Right renal cortex interstitium (tissue), 3 donors: ENCODE measurements at places on chromosomes 16 and 17. TPM values are rescaled to one million over a fixed set of nuclear protein-coding genes. Genes with fewer than 3 reads are reported as not detected.

Gene NPIPA2
- not detected for polyA plus RNA-seq

DNA sequence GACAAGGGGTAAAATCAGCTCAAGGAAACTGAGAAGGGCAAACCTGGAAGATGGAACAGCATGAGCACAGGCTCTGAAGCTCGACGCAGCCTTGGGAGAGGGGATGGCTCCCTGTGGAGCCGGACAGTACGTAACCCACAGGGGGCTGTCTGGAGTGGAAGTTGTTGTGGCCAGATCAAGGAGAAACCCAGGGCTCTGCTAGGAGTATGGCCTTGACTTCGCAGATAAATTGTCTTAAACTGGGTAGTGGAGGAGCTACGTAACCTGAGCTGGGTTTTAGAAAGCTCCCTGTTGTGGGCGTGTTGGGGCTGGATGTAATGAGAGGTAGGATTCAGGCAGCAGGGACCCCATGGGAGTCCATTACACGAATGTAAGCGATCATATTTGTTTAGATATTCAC lies 25.5 kb upstream of the AXIN2 start:
- DNase-seq, result no peak

DNA sequence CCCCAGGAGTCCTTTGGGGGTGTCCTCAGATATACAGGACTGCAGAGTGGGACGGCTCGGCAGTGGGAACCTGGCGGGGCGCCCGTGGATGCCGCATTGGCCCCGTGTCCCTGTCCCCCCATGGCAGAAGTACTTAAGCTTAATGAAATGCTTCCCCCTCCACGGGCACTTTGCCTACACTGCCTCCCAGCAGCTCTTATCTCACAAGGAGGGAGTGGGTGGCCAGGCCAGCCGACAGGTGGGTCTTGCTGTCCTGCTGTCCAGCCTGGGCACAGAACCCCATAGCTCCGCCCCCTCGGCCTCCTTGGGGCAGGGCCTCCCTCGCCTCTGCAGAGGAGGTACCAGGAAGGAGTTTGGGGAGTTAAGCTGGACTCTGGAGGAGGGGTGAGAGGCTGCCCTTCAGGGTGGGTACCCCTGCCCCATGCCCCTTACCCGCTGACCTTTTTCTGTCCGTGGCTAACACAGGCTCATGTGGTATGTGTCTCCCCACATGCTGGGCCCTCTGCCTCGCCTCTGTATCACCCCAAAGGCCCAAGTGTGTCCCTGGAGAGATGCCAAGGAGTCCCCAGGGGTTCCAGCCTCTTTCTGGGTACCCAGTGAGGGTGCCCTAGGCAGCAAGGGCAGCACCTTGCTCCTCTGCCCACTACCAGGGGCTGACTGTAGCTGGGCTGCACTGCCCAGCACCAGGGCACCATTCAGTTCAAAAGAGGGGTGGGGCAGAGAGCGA lies 8.7 kb downstream of the THRA start:
- no peak for DNase-seq

Gene SCARF1
- polyA plus RNA-seq, result 5.3 TPM

Gene CD2BP2
- 58.4 TPM for polyA plus RNA-seq

GRCh38 chr16:18782697-18783429 lies 7.3 kb downstream of the RPS15A start:
- DNase-seq, result no peak

GRCh38 chr16:31868691-31869167 lies 4.9 kb upstream of the ZNF267 start:
- peak; percentile 48 for DNase-seq

- no peak for DNase-seq
These were observed 31.1 kb downstream of the PPM1E start for GRCh38 chr17:58786586-58787295.

- DNase-seq, result peak; percentile 29
These were observed 140.0 kb downstream of the CHD9NB start for GRCh38 chr16:52912565-52913173.

- DNase-seq, result no peak
These were observed 15.3 kb downstream of the TMEM98 start for GRCh38 chr17:32943206-32943605.

Gene THAP11
- 27.5 TPM for polyA plus RNA-seq

GRCh38 chr17:48747445-48748363 lies 19.2 kb upstream of the HOXB13 start:
- DNase-seq, result no peak

Gene IL17C
- polyA plus RNA-seq, result not detected

DNA sequence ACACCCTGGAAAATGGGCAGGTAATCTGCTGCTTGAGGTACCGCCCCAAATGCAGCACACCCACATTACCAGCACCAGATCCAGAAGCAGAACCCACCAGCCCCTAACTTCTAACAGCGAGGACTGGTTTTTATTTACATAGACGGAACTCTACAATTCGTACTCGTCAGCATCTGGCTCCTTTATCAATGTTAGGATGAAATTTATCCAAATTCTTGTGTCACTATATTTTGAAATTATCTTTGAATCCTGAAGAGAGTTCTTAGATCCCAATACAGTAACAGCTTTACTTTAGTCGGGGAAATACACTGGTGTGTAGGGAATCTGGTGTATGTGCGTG lies 332 bp upstream of the ALG1 start:
- no peak for DNase-seq

- no peak for DNase-seq
These were observed 356.4 kb upstream of the TOM1L1 start for GRCh38 chr17:54544249-54544648.

DNA sequence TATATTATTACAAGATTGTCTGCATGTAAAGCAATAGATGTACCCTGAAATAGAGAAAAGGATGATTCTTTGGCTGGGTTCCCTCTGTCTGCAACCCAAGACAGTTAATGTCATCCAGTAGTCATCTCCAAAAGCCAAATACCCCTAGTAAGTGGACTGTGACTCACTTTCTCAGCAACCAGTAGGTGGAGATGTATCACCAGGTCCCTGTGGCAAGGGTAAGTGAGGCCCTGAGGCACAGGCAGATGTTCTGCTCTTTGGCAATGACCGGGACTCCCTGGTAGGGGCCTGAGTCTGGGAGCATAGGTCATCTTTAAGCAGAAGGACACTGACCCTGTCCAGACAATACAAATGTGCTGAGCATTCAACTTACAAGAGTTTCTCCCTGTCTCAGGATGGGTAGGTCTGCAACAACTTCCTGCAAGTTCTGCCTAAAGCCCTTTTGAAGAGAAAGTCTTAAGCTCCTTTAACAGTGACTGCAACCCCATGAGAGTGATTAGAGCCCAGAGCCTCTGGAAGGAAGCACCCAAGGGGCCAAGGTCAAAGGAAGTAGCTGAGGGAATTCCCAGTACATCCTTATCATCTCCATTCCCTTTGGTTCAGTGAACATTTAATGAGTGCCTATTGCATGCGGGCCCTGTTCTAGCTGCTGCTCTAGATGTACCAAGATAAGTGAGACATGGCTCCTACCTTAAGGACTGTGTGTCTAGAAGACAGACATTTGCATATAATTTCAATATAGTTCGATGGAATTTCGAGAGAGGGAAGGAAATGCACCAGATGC lies 31.9 kb downstream of the PMP22 start:
- no peak for DNase-seq

- DNase-seq, result no peak
These were observed 2.0 kb upstream of the PLA2G15 start for GRCh38 chr16:68242926-68243858.

Gene CLEC19A
- not detected for polyA plus RNA-seq

GRCh38 chr17:55699181-55699860 lies 23.3 kb downstream of the TMEM100 start:
- DNase-seq, result peak; percentile 66

- DNase-seq, result no peak
These were observed 22.7 kb downstream of the NXN start for GRCh38 chr17:956905-957304.

GRCh38 chr16:56344518-56345405 lies 80.6 kb downstream of the AMFR start:
- no peak for DNase-seq

Gene ITGAX
- polyA plus RNA-seq, result 0.69 TPM

GRCh38 chr16:67019171-67019570 lies 9.8 kb upstream of the CBFB start:
- DNase-seq, result no peak

- DNase-seq, result no peak
These were observed 743 bp downstream of the ZNF624 start for GRCh38 chr17:16652847-16653366.

DNA sequence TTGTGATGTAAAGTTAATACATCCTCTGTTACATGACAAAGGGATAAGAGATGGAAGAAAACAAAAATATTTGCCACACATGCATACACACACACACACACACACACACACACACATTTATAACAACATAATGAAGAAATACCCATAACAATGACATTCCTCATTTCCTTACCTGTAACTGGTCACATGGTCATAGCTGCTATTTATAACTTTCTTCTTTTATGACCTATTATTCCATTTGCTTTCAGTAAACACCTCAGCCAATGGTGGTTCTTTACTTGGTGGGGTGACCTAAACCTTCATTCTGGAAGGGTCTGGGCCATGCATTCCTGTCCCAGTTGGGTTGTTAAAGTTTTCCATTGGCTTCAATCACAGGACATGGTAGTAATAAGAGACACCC lies 5.3 kb downstream of the MT2A start:
- no peak for DNase-seq

DNA sequence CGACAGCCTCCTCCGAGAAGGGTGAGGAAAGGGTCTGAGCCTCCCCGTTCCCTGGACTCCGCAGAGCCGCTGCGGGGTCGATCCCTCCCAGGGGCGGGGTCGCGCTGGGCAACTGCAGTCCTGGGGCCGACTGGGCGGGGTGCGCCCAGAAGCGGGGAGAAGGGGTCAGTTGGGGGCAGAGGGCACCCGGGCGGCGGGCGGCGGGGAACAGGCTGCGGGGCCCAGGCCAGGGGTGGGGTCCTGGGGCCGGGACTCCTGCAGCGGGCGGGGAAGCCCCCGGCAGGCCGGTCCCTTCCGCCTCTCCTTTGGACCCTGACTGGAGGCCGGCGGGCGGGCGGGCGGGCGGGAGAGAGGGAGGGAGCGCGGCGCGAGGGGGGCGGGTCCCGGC lies 352 bp downstream of the GGNBP2 start:
- DNase-seq, result no peak

DNA sequence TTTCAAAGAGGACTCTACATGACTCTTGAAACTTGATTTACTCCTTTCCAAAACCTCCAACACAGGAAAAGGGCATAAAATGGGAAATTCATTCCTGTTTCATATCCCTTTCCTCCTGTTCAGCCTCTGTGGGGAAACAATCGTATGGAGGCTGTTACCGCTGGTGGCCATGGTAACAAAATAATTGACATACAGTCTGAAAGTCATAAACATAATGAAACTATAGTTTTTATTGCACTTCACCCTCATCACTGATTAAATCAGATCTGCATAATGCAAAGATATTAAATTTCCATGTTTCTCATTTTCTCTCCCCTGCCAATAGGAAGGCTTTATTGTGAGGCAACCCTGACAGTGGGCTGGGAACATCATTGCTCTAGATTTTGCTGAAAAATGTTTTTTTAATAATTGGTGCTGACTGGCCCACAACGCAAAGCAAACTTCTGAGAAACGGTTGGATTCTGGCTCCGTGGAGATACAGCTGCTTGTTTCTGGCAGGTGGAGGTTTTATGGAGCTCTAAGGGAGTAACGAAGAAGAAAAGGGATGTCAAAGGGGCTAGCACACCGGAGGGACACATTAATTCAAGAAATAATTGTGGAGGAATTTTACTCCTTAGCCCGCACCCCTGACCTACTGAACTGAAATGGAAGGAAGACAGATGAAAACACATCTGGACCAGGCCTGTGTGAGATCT lies 154.2 kb upstream of the SHISA6 start:
- DNase-seq, result no peak

Gene RPGRIP1L
- polyA plus RNA-seq, result 18.8 TPM
